Progenitor cell of endocrine pancreas (in vitro differentiated cells): ENCODE measurements at places on chromosomes 3 and 15. TPM values are rescaled to one million over a fixed set of nuclear protein-coding genes. Genes with fewer than 3 reads are reported as not detected.

Gene GASK1A
- 1.9 and 2.3 TPM in 2 replicates for total RNA-seq

Gene TMEM266
- total RNA-seq, result 0.50 and 0.82 TPM in 2 replicates

Gene LINGO1
- 35.1 and 41.3 TPM in 2 replicates for total RNA-seq

Gene FHIT
- total RNA-seq, result 16.1 and 18.4 TPM in 2 replicates

Gene CLSTN2
- 2.8 and 2.9 TPM in 2 replicates for total RNA-seq

Gene VWA5B2
- total RNA-seq, result 67.9 and 71.5 TPM in 2 replicates

Gene WDR73
- 65.7 and 69.8 TPM in 2 replicates for total RNA-seq

Gene HTR3E
- not detected in 2 replicates for total RNA-seq

DNA sequence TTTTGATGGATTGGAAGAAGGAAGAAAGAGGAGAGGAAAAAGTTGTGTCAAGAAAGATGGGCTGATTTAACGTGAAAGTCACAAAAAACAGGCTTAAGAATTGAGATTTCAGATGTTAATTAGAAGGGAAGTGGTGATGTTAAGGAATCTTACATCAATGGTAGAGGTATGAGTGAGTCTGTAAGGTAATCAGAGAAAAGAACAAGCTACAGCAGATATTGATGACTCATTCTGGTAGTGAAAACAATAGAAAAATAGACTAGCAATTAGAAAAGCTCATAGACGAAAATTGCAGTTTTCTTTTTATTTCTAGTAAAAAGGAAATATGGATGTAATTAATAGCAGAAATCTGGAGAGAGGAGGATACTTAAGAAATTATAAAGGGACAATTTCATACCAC lies 559.6 kb downstream of the MCTP2 start:
- no peak for DNase-seq

- DNase-seq, result no peak
These were observed 55.7 kb downstream of the RUBCN start for GRCh38 chr3:197680955-197681521.

DNA sequence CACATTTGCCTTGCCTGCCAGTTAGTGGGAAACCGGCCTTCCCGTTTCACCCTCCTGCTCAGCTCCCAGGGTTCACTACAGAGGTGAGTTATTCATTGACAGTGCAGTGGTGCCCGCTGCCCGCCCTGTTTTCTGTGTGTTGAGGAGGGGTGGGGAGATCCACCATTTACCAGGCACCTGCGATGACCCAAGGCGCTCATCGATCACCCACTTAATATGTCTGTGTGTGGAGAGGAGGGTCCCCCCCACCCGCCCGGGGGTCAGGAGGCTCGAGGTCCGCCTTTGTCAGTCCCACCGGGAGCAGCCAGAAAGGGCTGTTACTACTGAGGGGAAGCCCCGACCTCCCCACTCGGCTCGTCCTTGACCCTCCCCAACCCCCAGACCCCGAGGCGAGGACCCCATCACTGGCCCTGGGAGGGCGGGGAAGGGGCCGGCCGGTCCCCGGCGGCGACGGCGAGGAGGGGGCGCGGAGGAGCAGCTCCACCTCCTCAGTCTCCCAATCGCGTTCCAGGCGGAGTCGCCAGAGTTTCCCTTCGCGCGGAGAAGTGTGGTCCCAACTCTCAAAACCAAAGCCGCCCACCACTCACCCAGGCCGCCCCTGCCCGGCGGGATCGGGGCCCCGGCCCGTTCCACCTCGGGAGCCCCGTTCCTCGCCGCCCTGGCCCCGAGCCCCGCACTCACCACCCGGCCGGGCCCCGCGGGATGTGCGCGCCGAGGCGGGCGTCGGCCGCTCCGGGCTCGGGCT lies 1.1 kb downstream of the PLXNB1 start:
- DNase-seq, result peak; percentile 62

DNA sequence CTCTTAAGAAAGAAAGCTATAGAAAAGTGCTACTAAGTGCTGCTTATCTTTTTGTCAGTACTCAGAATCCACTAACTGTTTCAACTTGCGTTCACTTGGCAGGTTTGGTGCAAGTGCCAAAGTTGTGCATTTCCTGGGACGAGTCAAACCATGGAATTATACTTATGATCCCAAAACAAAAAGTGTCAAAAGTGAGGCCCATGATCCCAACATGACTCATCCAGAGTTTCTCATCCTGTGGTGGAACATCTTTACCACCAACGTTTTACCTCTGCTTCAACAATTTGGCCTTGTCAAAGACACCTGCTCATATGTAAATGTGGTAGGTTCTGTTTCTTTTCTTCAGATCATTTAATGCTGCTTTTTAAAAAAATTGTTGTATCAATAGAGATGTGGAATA lies 32.6 kb downstream of the GYG1 start:
- no peak for DNase-seq

DNA sequence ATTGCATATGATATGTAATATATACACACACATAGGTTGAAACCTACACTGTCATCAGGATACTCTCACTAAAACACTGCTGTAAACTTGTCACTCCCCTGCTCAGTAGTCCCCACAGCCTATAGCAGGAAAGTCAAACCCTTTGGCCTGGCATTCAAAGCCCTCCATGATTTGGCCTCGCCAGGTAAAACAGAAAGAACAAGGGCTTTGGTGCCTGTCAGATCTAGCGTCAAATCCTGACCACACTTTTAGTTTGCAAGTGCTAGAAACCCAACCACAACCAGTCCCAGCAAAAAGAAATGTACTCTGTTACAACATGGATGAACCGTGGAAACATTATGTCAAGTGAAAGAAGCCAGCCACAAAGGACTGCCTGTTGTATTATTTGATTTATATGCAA lies 11.4 kb downstream of the CRABP1 start:
- no peak for DNase-seq

DNA sequence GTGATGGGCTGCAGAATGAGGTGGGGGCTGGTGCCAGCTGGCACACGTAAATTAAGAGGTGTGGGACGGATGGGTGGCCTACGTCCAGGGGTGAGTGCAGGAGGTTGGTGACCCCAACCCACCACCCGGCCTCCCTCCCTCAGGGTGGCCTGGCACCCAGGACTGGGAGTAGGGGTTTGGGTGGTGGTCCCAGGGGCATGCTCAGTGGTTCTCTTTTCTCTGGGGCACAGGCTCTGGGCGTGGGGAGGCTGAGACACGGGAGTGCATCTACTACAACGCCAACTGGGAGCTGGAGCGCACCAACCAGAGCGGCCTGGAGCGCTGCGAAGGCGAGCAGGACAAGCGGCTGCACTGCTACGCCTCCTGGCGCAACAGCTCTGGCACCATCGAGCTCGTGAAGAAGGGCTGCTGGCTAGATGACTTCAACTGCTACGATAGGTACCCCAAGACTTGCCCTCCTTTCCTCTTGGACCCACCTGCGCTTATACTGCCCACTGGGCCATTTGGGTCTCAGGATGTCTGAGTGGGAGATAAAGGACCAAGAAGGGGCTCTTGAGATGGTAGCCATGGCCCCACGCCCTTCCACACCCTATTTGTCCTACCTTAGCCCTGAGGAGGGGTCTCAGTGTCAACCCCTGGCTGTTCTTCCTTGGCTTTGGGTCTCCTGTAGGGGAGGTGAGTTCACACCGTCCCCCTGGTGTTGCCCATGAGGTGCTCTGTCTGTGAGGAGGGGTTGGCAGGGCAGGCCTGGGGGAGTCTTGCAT lies 18.9 kb upstream of the EXOG start:
- no peak for DNase-seq

DNA sequence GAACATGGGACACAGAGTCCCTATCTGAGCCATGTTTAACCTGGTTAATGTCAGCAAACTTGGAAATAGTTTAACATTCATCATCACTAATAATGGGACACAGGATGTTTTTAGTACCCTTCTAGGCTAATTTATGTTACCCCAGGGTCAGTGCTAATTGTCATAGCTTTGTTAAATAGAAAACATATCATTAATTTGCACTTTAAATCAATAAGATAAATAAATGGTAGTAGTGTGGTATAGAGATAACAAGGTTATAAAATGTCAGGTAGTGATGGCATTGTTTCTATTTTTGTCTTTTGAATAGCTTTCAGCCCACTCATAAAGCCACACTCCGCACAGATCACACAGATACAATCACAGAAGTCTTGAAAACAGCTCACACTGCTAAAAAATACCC lies 534.9 kb downstream of the MECOM start:
- DNase-seq, result no peak

DNA sequence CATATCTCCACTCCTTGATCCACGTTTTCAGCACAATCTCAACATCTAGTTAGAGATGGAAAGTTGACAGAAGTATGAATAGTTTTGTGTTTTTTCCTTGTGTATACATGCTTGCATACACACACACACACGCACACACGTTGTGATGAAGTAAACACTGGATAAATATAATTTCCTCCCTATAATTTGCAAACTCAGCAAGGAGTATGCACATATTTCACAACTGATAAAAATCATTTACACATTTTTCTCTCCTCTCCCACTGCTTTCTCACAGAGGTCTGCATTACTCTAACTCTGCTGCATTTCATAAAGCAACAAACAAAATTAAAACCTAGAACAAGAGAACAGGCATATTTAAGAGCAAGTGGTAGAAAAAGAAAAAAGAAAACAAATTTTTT lies 320.9 kb downstream of the ERC2 start:
- no peak for DNase-seq

DNA sequence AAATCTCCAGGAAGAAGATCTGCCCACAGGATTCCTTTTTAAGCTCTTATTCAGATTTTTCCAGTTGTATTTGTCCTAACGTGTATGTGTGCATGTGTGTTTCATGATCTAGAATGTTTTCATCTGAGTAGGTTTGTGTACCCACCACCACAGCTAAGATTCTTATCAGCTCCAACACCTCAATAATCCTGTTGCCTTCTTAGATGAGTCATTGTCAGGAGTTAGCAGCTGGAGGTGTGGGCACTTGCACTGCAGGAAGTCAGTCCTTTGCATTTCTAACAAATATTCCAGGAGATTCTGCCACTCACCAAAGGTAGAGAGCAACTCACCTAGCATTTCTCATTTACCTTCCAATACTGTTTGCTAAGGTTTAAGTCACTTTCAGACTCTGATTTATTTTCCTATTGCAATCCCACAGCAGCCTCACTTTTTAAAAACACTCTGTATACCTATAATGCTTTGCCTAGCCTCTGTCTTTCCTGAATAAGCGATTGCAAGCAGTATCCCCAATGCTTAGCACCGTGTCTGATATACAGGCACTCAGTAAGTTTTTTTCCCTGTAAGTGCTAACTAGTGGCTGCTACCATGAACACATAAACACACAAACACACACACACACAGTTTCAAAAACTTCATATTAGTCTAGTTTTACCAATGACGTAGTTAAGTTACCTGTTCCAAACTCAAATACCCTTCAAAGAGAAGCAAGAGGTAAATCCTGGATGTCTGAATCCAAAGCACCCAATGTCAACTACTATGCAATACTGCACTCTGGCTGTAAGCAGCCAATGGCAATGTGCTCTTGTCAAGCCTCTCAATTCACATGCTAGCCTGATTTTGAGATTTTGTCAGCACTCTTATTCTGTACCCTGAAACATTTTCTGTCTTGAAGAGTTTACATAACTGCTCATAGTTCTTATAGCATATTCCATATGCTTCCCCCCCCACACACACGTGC lies 713.5 kb upstream of the LMCD1 start:
- DNase-seq, result no peak

DNA sequence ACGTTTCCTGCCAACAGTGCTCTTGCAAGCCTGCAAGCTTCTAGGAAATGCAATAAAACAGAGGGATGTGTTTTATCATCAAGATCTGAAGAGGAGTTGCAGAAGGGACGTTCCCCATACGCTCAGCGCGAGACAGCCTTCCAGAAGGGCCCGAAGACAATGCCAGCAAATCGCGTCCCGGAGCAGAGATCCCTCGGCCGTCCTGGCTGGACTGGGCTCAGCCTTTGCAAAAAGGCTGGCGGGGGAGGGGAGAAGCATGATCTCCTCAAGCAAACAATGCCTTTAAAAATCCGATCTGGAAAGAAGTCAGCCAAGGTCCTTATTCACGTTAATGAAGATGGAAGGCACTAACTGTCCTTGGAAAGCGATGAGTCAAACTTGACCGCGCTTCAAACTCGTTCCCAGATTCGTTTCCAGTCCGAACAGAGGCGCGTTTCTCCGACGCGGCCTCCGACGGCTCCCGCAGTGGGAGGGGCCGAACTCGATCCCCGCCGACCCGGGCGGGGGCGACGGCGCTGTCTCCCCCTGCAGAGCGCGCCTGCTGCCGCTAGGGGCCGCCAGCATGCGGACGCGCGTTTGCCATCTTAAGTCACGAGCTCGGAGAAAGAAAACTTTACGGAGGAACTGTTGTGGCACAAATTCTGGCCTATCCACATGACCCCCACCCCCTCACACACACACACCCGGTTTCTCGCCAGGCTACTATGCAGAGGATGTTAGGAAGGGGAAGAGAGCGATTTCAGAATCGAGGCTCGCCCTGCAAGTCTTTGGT lies 5.5 kb downstream of the BCL6 start:
- DNase-seq, result peak; percentile 75

DNA sequence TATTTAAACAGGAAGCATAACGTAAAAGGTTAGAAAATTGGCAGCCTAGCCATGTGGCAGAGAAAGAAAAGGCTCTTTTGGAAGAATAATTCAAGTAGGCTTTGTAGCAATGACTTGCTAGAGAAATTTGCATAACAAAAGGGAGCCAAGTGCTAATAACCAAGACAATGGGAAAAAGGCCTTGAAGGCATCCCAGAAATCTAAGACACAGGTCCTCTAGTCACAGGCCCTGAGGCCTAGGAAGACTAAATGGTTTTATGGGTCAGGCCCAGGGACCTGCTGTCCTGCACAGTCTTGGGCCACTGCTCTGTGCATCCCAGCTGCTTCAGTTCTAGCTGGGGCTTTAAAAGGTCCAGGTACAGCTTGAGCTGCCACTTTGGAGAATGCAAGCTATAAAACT lies 78.5 kb downstream of the FGF7 start:
- DNase-seq, result no peak

DNA sequence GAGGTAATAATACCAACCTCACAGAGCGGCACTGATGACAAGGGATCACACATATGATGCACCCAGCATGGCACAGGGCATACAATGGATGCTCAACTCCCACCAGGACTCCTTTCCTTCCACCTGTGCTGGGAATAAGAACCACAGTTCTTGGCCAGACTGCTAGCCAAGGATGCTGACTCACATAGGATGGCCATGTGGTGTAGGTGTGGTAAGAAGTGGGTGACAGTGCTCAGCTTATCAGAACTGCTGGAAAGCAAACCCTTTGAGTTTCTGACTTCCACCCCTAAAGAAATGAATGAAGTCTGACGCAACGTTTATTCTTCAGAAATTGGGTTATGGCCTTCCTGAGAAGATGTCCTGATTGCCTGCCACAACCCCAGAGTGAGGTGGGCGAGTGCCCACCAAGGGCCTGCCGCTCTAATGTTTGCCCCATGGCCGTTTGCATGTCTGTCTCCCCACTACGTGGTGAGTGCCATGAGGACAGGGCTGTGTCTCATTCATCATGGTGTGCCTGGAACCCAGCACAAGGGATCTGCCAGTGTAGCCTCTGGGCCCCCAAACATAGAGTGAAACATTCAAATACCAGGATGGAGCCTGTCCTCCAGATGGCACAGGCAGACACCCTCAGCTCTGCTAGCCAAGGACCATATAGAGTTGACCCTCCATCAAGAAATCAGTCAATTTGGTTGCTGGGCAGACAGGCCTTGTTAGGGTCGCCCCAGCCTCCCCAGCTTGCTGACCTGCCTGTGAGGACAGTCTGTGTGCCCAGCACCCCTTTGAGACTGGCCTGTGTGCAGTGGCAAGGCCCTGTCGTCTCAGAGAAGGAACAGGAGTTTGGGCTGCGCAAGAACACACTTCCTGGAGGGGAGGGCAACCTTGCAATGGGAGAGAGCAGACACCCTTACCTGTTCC lies 57.6 kb upstream of the SLCO2A1 start:
- no peak for DNase-seq

GRCh38 chr15:71288348-71288955 lies 173.2 kb downstream of the THSD4 start:
- DNase-seq, result no peak

GRCh38 chr3:34157491-34157890 lies 359.1 kb downstream of the PDCD6IP start:
- DNase-seq, result no peak

GRCh38 chr3:178082326-178082906 lies 453.8 kb upstream of the KCNMB2 start:
- no peak for DNase-seq
